ENCODE measurements at places on chromosomes 16 and 17. TPM values are rescaled to one million over a fixed set of nuclear protein-coding genes. Genes with fewer than 3 reads are reported as not detected.

The ODAD4 gene
- not detected for total RNA-seq

GRCh38 chr17:45336390-45337182 is 19.8 kb upstream of the MAP3K14 start:
- no peak for DNase-seq

GRCh38 chr17:19270347-19270703 is 33.2 kb downstream of the EPN2 start:
- DNase-seq, result no peak

The CCDC40 gene
- total RNA-seq, result 13.7 TPM

DNA sequence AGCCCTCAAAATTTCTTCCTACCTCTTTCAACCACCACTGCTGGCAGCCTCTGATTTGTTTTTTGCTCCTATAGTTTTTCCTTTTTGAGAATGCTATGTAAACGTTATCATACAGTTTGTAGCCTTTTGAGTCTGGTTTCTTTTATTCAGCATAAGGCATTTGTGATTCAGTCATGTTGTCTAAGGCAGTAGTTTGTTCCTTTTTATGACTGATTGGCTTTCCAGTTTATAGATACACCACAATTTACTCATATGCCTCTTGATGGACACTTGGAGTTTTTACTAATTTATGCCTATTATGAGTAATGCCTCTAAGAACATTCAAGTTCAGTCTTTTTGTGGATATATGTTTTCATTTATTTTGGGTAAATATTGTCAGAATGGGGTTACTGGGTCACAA is 136.6 kb downstream of the CHD9 start:
- DNase-seq, result no peak

DNA sequence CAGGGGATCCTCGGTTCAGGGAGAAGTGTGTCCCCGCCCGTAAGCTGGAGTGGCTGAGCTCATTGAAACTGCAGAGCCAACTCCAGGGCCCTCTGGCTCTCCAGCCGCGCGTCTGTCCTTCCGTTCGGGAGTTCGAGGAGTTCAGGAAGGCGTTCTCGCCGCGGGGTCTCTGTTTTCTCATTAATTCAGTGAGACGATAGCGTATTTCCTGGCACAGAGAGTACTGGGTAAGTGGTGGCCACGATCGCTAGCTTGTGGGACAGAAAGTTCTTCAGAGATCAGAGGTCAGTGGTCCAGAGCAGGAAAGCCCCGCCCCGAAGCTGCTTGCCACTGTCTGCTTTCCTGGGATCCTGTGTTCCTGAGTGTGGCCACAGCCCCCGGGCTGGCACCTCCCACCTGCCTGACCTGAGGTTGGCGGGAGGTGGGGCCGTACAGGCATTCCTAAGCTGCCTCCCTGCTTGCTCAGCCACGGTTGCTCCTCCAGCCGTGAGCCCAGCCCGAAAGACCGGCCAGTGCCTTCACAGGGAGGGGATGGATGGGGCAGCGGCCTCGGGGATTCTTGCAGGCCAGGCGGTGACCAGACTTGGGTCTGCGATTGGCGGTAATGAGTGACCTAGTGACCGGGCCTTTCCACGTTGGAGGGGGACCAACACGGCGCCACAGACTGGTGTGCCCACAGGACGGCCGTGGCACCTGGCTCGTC is 8.9 kb downstream of the BAIAP2 start:
- DNase-seq, result no peak

GRCh38 chr17:4657678-4658077 is 16.2 kb upstream of the ALOX15 start:
- no peak for DNase-seq

All from G401 (cell line).